Activated CD8-positive, alpha-beta T cell treated with anti-CD3 and anti-CD28 coated beads for 36 hours (primary cell): ENCODE measurements at places on chromosomes 7 and 10. TPM values are rescaled to one million over a fixed set of nuclear protein-coding genes. Genes with fewer than 3 reads are reported as not detected.

DNA sequence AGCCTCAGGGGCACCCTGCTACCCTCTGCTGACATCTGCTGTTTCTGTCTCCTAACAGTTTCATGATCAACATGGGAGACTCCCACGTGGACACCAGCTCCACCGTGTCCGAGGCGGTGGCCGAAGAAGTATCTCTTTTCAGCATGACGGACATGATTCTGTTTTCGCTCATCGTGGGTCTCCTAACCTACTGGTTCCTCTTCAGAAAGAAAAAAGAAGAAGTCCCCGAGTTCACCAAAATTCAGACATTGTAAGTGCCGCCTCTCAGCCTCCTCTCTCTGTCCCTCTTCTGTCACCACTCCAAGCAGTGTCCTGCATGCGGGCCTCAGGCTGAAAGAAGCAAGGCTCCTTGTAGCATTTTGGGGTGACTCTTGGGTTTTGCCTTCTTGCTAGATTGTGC is 39.0 kb downstream of the POR start:
- H3K36me3 ChIP-seq: peaks cover 9% of the 10 kb centered on the region
- no peak for DNase-seq
- H3K27ac ChIP-seq: no peak overlapping the region
- no peaks in the 10 kb centered on the region for H3K4me1 ChIP-seq
- H3K27me3 ChIP-seq: no peaks in the 10 kb centered on the region

DNA sequence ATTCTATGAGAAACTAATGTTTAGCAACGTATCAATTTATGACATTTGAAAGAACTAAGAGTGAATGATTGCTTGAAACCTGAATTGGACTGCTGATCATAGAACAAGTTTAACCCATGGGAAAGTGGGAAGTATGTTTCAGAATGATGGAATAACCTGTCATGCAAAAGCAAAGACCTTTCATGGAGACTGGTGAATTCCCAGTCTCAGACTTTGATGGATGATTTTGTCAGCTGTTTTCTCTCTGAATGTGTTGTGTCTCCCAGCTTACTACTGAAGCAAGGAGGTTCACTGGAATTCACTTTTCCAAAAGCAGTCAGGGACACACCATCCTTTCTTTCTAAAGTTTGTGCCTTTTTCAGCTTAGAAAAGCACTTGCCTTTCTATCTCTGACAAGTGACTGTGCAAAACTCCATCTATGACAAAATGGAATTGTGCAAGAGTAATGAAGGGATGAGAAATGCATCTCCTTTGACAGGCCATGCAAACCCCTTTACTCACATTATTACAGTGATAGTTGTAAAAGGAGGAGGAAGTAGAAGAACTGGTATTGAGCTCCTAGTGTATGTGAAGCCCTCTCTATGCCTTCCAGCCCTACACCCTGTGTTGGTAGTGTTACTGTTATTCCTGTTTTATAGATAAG is 176.1 kb downstream of the PRKG1 start:
- H3K36me3 ChIP-seq: no peaks in the 10 kb centered on the region
- H3K4me1 ChIP-seq: no peaks in the 10 kb centered on the region
- H3K27me3 ChIP-seq: no peaks in the 10 kb centered on the region
- no peak overlapping the region for H3K27ac ChIP-seq
- DNase-seq: no peak

DNA sequence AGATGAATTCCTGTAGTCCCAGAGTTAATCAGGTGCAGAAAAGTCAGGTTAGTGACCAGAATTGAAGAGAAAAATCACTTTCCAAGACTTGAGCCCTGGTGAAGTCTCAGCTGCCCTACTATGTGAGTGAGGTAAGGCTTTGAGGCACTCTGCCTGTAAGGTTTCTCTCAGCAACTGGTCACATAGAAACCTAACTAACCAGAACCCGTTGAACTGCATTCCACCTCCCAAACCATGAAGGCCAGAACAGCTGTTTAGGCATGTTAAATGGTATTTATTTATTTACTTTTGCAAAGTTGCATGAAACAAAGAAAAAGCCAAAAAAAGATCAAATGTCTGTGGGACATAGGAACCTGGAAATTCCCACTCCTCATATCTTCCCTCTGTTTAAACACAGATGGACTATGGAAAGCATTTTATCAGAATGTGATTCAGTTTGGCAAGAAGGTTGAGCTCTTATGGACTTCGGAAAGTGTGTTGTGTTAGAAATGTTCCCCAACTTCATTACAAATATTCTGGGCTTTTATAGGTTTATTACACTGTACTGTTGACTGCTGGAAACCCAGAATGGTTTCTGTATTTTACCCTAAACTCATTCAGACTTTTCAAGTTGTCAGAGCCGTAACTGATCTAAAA is 12.8 kb upstream of the GPR85 start:
- H3K4me1 ChIP-seq: no peaks in the 10 kb centered on the region
- peaks cover 9% of the 10 kb centered on the region for H3K27me3 ChIP-seq
- no peak overlapping the region for H3K4me3 ChIP-seq
- no peak overlapping the region for H3K27ac ChIP-seq

DNA sequence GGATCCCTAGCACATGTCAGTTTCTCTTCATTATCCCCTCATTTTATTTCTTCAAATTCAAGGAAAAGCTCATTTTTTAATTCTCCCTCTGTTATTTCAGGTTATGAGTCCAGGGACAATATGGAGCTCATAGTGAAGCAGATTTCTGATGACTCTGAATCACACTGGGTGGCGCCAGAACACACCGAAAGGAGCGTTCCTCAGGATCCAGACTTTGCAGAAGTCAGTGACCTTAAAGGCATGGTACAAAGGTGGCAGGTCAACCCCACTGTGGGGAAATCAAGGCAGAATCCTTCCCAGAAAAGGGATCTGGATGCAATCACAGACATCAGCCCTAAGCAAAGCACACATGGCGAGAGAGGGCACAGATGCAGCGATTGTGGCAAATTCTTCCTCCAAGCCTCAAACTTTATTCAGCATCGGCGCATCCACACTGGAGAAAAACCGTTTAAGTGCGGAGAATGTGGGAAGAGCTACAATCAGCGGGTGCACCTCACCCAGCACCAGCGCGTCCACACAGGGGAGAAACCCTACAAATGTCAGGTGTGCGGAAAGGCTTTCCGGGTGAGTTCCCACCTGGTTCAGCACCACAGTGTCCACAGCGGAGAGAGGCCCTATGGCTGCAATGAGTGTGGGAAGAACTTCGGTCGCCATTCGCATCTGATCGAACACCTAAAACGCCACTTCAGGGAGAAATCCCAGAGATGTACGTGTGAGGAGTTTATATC is 21.4 kb downstream of the ZKSCAN5 start:
- DNase-seq: peak; percentile 53
- H3K27me3 ChIP-seq: no peaks in the 10 kb centered on the region
- no peak overlapping the region for H3K4me3 ChIP-seq
- no peaks in the 10 kb centered on the region for H3K4me1 ChIP-seq
- H3K36me3 ChIP-seq: peaks cover 48% of the 10 kb centered on the region

- no peaks in the 10 kb centered on the region for H3K27me3 ChIP-seq
- H3K4me3 ChIP-seq: no peak overlapping the region
- no peak for DNase-seq
- no peak overlapping the region for H3K27ac ChIP-seq
Measured at GRCh38 chr7:16066805-16067459, 354.4 kb downstream of the CRPPA start.

GRCh38 chr10:124603376-124604213 is 140.6 kb downstream of the FAM53B start:
- no peaks in the 10 kb centered on the region for H3K4me1 ChIP-seq
- no peaks in the 10 kb centered on the region for H3K27me3 ChIP-seq
- H3K4me3 ChIP-seq: no peak overlapping the region
- H3K36me3 ChIP-seq: no peaks in the 10 kb centered on the region
- no peak overlapping the region for H3K27ac ChIP-seq

DNA sequence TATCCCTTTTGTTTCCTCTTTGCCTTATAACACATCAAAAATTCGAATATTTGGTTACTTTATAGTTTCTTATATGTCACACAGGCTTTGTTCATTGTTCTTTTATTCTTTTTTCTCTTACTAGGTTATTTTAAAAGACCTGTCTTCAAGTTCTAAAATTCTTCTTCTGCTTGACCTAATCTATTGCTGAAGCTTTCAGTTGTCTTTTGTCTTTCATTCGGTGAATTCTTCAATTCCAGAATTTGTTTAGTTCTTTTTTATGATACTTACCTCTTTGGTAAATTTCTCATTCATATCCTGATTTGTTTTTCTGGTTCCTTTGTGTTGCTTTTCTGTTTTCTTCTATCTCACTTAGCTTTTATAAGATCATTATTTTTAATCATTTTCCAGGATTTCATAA is 188.4 kb downstream of the ZEB1 start:
- H3K27me3 ChIP-seq: no peaks in the 10 kb centered on the region
- H3K4me1 ChIP-seq: peaks cover 8% of the 10 kb centered on the region
- H3K4me3 ChIP-seq: no peak overlapping the region

DNA sequence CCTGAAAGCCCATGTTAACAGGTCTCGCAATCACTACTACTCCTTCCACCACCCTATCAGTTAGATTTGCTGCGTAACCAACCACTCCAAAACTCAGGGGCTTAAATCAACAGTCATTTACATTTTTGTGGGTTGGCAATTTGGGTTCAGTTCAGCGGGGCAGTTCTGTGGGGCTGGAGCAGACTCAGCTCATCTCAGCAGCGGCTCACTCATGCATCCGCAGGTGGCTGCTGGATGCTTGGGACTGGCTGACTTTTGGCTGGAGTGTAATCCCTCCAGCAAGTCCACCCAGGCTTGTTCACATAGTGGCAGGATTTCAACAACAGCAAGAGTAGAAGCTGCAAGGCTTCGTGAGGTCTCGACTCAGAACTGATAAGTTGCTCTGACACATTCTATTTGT is 79.2 kb downstream of the NEUROD6 start:
- H3K36me3 ChIP-seq: no peaks in the 10 kb centered on the region
- no peaks in the 10 kb centered on the region for H3K27me3 ChIP-seq
- no peak overlapping the region for H3K27ac ChIP-seq
- H3K4me1 ChIP-seq: no peaks in the 10 kb centered on the region
- DNase-seq: no peak

DNA sequence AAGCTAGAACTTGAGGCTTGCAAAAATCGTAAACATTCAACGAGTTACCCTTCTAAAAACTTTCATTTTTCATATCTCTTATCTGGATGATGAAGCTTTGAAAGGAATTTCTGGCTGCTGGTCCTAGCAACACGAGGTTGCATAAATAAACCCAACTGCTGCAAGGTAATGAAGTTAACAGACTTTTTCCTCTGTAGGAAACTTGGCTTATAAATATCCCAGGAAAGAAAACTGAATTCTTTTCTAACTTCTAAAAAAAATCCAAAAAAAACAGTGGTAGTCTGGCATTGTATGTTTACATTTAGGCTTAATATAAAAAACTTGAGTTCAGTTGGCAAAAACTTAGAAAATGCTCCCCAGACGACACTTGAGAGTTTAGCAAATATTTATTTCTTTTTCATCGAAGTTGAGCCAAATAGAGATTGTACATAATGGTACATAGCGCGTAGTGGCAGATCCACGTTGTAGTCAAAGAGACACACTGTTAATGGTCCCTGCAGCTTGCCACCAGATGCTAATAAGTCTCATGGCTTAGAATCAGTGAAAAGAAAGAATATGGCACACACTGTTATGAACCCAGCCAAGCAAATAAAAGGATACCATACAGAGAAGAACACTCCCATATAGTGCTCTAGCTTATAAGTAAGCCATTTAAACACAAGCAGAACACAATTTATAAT is 200.3 kb upstream of the PCLO start:
- H3K4me1 ChIP-seq: no peaks in the 10 kb centered on the region
- no peak overlapping the region for H3K4me3 ChIP-seq
- no peak for DNase-seq
- H3K27ac ChIP-seq: no peak overlapping the region

- H3K4me1 ChIP-seq: no peaks in the 10 kb centered on the region
- H3K27ac ChIP-seq: no peak overlapping the region
- H3K4me3 ChIP-seq: no peak overlapping the region
- H3K36me3 ChIP-seq: no peaks in the 10 kb centered on the region
- H3K27me3 ChIP-seq: peaks cover 1% of the 10 kb centered on the region
Measured at GRCh38 chr10:1160561-1161314, 104.6 kb downstream of the WDR37 start.

- no peaks in the 10 kb centered on the region for H3K27me3 ChIP-seq
- no peak for DNase-seq
- no peak overlapping the region for H3K27ac ChIP-seq
- no peaks in the 10 kb centered on the region for H3K36me3 ChIP-seq
- H3K4me3 ChIP-seq: no peak overlapping the region
Measured at GRCh38 chr7:94838717-94839116, 68.7 kb upstream of the PPP1R9A start.

GRCh38 chr7:65477326-65477725 is 103.7 kb downstream of the ZNF92 start:
- DNase-seq: peak; percentile 18
- no peak overlapping the region for H3K27ac ChIP-seq
- peaks cover 3% of the 10 kb centered on the region for H3K36me3 ChIP-seq
- H3K4me1 ChIP-seq: peaks cover 40% of the 10 kb centered on the region
- no peaks in the 10 kb centered on the region for H3K27me3 ChIP-seq

DNA sequence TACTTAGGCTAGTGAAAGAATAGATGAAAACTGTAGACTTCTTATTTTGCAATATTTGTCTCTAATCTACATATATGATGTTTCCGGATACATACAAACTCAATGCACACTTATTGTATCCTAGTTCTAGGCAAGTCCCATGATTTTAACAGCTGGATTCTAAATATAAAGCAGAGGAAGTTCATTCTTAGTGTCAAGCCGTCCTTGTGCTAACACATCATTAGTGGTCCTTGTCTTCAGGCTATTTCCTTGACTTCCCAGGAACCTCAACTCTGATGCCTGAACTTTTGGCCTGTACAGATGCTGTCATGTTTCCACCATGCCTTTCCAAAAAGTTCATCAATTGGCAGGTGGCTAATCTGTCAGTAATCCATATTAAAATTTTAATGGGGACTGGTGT is 301.9 kb upstream of the DGKB start:
- H3K4me3 ChIP-seq: no peak overlapping the region
- no peak overlapping the region for H3K27ac ChIP-seq
- H3K4me1 ChIP-seq: no peaks in the 10 kb centered on the region
- no peak for DNase-seq
- H3K27me3 ChIP-seq: no peaks in the 10 kb centered on the region

- no peak overlapping the region for H3K27ac ChIP-seq
- no peaks in the 10 kb centered on the region for H3K36me3 ChIP-seq
- no peak overlapping the region for H3K4me3 ChIP-seq
- peaks cover 4% of the 10 kb centered on the region for H3K27me3 ChIP-seq
- peaks cover 2% of the 10 kb centered on the region for H3K4me1 ChIP-seq
- DNase-seq: no peak
Measured at GRCh38 chr7:21108182-21108581, 319.7 kb upstream of the SP4 start.

- no peak for DNase-seq
- H3K4me3 ChIP-seq: peak overlapping the region; percentile 93
- peaks cover 41% of the 10 kb centered on the region for H3K36me3 ChIP-seq
- peaks cover 20% of the 10 kb centered on the region for H3K27me3 ChIP-seq
- peak overlapping the region; percentile 100 for H3K27ac ChIP-seq
Measured at GRCh38 chr10:123153486-123154091, 613 bp upstream of the BUB3 start.

The PIK3AP1 gene
- 4.1 TPM for total RNA-seq

The CPA1 gene
- not detected for total RNA-seq

The EGFR gene
- total RNA-seq: not detected

The TAC1 gene
- total RNA-seq: not detected

The HOXA7 gene
- total RNA-seq: not detected

The FOXP2 gene
- total RNA-seq: not detected

The PIK3CG gene
- total RNA-seq: 26.8 TPM
